Left forelimb (tissue), 1 donor: ENCODE measurements at places on chromosomes 11 and 22.

GRCh38 chr11:17605651-17606122, 58.6 kb downstream of the OTOG start:
- DNase-seq, result peak; percentile 52

DNA sequence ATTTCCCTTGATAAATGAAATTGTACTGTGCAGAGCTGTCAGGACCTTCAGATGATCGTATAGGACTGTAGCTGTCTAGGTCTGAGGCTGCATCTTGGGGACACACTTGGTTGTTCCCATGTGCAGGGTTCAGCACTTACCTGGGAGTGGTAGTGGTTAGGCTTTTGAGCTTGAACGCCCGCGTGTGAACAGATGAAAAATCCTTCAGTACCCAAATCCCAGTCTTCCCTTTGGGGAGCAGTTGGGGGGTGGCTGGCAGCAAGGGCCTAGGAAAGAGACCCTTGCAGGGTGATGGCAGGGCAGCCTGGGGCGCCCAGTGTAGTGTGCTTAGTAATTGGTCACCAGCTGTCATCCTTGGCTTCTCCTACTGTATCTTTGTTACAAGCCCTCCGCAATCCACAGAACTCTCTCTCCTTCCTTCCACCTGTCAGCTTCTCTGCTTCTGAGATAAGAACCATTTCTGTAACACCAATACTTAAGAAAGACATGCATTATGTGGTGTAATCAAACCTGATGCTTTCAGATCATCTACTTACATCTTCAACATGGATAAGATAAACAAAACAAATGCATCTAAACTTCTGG, 64.6 kb downstream of the MORC2 start:
- no peak for DNase-seq

GRCh38 chr11:13292970-13293369, 15.4 kb downstream of the BMAL1 start:
- no peak for DNase-seq

DNA sequence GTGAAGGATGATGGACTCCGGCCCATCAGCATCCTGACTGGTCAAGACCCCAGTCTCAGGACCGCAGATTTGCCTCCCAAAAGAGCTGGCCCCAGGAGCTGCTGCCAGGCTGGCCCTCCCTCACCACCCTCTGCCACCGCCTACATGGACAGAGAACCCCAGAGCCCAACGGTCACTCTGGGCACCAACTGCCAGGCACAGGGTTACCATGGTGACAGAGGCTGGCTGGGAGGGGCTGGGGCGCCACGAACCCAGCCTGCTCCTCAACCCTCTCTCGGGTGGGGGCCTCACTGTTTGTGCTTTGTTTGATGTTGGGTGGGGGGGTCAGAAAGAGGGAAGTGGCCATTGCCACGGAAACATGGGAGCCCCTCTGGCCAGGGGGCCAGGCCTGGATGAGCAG, 55.8 kb downstream of the ELFN2 start:
- no peak for DNase-seq

DNA sequence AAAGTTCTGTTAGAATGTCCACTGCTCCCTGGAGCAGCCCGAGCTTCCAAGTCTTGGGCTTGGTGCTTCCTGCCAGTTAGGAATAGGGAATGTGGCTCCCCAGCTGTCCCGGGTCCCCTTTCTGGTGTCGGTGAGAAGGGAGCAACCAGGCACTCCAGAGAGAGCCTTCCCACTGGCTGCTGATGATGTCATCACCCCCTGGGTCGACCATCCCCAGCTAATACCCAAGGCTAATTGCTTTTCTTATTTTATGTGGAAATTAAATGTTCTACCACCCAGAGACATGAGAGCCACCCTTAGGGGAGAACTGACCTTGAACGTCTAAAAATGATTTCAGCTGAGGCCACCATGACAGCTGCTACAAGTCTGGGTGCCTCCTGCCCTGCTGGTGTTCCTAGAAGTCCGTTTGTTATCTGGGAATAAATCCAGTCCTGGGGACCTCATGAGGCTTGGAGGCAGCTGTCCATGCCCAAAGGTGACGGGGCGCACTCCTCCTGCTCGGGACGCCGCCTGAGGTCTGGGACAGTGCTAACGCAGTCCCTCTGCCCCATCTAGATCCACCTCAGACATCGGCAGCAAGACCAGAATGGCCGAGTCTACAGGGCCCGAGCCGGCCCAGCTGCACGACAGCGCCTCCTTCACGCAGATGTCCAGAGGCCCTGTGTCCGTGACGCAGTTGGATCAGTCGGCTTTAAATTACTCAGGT, 42.3 kb downstream of the C11orf91 start:
- DNase-seq, result no peak
